Body of pancreas (tissue), 4 donors: ENCODE measurements at places on chromosomes 3 and 15. TPM values are rescaled to one million over a fixed set of nuclear protein-coding genes. Genes with fewer than 3 reads are reported as not detected.

DNA sequence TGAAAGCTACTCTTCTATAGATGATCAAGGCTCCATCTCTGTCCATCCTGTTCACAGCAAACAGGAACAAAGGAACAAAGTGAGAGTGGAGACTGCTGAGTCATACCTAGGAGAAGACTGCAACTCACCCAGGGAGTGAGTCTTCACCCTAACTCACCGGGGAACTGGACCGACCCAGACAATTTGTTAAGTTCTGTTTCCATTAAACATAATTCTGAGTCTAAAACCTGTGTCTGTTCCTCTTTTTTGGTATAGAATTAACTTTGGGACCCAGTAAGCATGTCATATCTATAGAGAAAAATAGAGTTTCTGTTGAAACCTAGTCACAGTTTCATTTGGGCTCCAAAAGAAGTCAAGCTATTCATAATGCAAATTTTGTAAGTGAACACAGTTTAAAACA, 21.6 kb downstream of the CCDC80 start:
- no peak overlapping the region for H3K4me3 ChIP-seq
- DNase-seq: no peak
- no peaks in the 10 kb centered on the region for H3K4me1 ChIP-seq
- H3K36me3 ChIP-seq: no peaks in the 10 kb centered on the region

DNA sequence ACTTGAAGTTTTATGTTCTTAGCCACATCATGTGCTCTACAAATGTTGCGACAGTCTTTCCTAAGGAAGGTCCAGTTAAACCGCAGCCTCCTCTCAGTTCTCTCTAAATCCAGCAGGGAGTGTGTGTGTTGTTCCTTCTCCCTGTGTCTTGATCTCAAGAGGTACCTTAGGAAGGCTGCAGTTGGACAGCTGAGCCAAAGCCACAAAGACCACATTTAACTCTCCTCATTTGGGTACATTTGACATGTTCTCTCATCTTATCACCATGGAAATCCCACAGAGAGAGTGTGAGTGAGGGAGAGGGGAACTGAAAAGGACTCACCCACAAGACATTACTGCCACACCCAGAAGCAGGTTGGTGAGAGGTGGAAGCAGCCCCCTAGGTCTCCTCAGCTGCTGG, 79.5 kb downstream of the CD200R1L start:
- no peaks in the 10 kb centered on the region for H3K36me3 ChIP-seq
- no peak for DNase-seq

SLC30A4 gene
- total RNA-seq: 2.0 TPM

MAP6D1 gene
- total RNA-seq: 0.99 TPM

GOLGA6A gene
- not detected for total RNA-seq

UBAP1L gene
- 4.6 TPM for total RNA-seq

- no peak for DNase-seq
- H3K4me3 ChIP-seq: no peak overlapping the region
- H3K4me1 ChIP-seq: peaks cover 21% of the 10 kb centered on the region
- H3K36me3 ChIP-seq: no peaks in the 10 kb centered on the region
- no peaks in the 10 kb centered on the region for H3K27me3 ChIP-seq
- peak overlapping the region; percentile 80 for H3K27ac ChIP-seq
Measured at GRCh38 chr3:48896936-48897335, 1.7 kb downstream of the SLC25A20 start.

DNA sequence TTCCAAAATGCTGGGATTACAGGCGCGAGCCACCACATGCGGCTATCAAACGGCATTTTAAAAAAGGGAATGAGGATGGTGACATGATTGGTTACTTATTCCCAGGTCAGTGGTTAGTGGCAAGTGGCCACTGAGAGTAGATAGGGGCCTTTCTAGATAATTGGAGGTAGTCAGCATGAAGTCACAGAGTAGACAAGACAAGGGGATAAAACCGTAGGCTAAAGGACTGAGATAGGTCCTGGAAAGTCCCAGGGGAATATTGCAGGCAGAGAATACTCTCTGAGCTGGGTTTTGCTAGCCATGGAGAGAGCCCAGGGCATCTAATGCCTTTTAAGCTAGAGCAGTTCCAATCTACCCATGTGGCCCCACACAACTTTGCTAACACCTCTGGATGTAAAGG, 52.2 kb downstream of the KCNAB1 start:
- no peak for DNase-seq
- H3K27me3 ChIP-seq: no peaks in the 10 kb centered on the region
- no peak overlapping the region for H3K27ac ChIP-seq
- H3K4me1 ChIP-seq: peaks cover 7% of the 10 kb centered on the region
- H3K4me3 ChIP-seq: no peak overlapping the region
- H3K36me3 ChIP-seq: no peaks in the 10 kb centered on the region

DNA sequence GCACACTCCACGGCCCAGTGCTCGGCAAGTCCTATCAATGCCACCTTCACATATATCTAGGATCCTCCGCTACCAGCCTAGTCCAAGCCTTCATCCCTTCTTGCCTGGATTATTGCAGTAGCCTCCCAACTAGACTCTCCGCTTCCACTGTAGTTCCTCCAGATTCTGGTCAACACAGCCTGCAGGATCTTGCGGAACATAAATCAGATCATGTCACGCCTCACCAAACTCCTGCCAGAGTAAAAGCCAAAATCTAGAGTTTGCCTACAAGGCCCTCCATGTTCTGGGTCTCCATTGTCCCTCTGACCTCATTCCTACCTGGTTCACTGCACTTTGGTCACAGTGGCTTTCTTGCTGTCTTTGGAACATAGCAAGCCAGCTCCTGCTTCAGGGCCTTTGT, 3.6 kb downstream of the BDH1 start:
- no peaks in the 10 kb centered on the region for H3K27me3 ChIP-seq
- no peaks in the 10 kb centered on the region for H3K36me3 ChIP-seq
- DNase-seq: no peak
